ENCODE measurements at places on chromosomes 16 and 17.

GRCh38 chr17:19672009-19672750, 23.6 kb downstream of the ALDH3A2 start:
- DNase-seq = no peak

DNA sequence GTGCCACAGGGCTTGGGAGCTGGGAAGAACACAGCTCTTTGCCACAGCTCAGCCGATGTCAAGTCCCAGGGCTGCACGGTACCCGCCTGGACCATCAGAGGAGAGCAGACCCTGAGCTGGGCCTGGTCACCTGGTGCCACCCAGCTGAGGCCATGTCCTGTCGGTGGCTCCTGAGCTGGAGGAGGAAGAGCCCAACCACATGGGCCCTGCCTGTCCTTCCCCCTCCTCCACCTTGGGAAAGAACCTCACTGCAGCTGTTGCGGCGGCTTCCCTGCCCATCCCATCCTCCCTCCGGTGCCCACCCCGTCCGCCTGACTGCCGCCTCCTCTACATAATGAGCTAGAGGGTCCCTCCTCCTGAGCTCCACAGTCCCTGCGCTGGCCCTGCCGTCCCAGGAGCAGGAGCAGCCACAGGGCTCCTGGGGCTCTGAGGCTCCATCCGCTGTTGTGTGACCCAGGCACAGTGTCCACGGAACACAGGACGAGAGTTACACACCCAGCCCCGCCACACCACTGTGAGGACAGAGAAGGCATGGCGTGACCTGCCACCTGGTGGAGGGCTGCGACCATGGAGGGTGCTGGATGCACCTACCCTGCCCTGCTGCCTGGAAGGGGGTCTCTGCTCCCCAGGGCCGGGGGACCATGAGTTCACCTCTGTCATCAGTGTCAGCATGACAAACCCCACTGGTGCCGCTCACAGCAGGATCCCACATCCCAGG, 21.4 kb upstream of the CHMP6 start:
- peak; percentile 29 for DNase-seq

DNA sequence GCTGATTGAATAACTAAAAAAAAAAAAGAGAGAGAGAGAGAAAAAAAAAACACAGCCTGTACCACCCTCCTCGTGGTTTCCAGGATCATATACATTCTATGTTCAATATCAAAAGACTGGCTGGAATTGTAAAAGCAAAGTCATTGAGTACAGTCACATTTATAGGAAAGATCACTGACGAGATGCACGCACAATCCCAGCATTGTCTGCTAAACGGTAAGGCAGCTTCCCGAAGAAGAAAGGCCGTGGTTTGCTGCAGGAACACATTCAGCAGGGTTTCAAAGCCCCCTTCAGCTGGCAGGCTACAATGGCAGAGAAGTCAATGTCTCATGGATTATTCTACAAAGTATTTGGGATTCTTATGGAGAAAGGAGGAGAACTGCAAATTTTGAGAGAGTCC, 9.3 kb downstream of the NQO1 start:
- no peak for DNase-seq

DNA sequence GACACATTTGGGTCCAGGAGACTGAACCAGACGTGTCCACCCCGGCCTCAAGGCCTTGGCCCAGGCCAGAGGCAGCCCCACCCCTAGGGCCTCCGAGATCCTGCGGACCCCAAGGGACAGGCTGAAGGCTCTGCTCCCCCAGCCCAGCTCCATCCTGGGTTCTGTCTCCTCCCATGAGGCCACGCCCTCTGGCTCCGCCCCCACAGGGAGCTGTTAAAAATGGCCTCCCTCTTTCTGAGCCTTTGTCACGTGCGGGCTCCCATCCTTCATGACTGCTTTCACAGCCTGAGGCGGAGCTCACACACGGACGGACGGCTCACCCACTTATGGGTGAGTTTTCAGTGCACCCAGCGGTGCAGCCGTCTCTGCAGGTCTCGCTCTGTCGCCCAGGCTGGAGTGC, 6.5 kb upstream of the CACNA1H start:
- DNase-seq = no peak

Data from stimulated activated effector memory CD8-positive, alpha-beta T cell treated with anti-CD3 and anti-CD28 coated beads, Interleukin-12 subunit alpha, Interleukin-12 subunit beta, amount 100 ng/mL, for 72 hours (primary cell).